Parietal lobe (tissue), 2 donors: ENCODE measurements at places on chromosomes 2 and 18. TPM values are rescaled to one million over a fixed set of nuclear protein-coding genes. Genes with fewer than 3 reads are reported as not detected.

The TTC39C gene
- 46.6 TPM for total RNA-seq

The LAMA1 gene
- total RNA-seq = 26.0 TPM

The RBM44 gene
- total RNA-seq = 4.1 TPM

The EVX2 gene
- total RNA-seq = not detected

The TNFRSF11A gene
- total RNA-seq = 0.63 TPM

The EIF2AK3 gene
- total RNA-seq = 36.9 TPM
